C1 segment of cervical spinal cord (tissue), 14 donors: ENCODE measurements at places on chromosomes 13 and 19.

GRCh38 chr19:16210168-16210567 is 12.5 kb downstream of the AP1M1 start:
- no peak for DNase-seq

- no peak for DNase-seq
Measured at GRCh38 chr13:104779311-104779993, 1713.2 kb upstream of the SLC10A2 start.

- DNase-seq, result no peak
Measured at GRCh38 chr13:105097521-105097920, 1437.9 kb downstream of the EFNB2 start.

DNA sequence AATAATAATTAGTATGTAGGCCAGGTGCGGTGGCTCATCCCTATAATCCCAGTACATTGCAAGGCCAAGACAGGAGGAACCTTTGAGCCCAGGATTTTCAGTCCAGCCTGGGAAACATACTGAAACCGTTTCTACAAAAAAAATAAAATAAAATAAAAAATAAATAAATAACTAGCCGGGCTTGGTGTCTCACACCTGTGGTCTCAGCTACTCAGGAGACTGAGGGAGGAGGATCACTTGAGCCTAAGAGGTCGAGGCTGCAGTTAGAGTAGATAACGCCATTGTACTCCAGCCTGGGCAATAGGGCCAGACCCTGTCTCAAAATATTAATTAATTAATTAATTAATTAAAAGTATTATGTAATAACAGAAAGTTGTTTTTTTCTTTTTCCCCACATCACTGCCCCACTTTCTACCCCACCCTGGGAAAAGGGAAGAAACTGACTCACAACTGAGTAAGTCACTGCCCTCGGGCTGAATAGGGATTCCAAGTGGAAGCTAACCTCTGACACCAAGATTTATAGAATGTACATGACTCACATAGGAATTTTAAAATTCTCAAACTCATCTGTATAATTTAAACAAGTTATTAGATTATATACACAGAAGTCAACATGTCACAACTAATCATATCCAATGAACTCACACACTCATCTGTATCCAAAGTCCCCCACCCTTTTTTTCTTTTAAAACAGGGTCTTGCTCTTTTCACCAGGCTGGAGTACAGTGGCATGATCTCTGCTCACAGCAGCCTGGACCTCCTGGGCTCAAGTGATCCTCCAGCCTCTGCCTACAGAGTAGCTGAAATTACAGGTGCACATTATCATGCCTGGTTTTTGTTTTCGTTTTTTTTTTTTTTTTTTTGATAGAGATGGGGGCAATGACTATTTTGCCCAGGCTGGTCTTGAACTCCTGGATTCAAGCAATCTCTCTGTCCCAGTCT is 12.5 kb downstream of the ZNF611 start:
- no peak for DNase-seq

DNA sequence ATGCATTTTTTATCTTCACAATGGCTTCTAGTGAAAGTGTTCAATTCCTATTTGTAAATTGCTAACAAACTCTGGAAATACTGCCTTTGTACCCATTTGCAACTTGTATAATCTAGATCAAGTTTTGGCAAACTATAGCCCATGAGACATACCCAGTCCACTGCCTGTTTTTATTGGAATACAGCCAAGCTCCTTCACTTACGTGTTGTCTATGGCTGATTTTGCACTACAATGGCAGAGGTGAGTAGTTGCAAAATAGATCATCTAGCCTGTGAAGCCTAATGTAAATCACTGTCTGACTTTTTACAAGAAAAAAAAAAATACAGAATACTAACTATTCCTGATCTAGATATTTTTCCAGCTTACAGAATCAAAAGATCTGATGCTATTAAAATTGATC is 37.1 kb downstream of the DZIP1 start:
- DNase-seq, result no peak

DNA sequence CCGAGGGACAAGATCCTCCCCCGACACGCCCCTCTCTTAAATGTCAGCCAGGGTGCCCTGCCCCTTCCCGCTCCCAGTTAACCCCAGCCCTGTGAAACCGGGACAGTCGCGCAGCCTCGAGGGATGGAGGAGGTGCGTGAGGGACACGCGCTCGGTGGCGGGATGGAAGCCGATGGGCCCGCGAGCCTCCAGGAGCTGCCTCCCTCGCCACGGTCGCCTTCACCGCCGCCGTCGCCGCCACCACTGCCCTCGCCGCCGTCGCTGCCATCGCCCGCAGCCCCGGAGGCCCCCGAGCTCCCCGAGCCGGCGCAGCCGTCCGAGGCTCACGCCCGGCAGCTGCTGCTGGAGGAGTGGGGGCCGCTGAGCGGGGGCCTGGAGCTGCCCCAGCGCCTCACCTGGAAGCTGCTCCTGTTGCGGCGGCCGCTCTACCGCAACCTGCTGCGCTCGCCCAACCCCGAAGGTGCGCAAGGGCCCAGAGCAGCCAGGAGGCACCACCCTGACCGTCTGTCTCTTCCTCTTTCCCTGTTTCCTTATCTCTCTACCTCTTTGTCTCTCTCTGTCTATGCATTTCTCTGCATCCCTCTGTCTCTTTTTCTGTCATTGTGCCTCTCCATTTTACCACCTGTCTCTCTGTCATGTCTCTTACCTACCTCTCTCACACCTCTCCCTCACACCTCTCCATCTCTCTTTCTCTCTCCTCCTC is at the start of gene NCCRP1:
TSS of gene NCCRP1 (plus strand) at position 105 of the 703 bp plus-strand sequence. CDS start at position 124, 19 bp downstream.
- DNase-seq, result no peak

- no peak for DNase-seq
Measured at GRCh38 chr19:57905258-57905657, 11.1 kb downstream of the ZNF417 start.

GRCh38 chr13:73590795-73591194 is 532.0 kb downstream of the KLF5 start:
- DNase-seq, result no peak

DNA sequence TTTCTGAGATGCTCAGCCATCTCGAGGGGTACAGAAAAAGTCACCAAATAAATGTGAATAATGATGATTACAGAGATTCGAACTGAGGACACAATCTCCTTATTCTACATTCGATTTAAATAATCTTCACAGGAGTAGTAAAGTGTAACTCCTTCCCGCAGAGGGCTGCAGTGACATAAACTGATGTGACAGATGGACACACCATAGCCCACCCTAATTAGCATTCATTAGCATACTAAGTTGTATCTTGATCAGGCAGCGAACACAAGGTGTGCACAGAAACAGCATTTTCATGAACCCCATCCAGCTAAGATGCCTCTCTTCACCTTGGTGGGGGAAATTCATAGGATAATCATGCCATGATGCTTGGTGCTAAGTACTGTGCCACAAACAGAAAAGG is 83.0 kb downstream of the TNFSF11 start:
- DNase-seq, result no peak

- DNase-seq, result no peak
Measured at GRCh38 chr19:14149509-14149994, 13.2 kb upstream of the ASF1B start.

DNA sequence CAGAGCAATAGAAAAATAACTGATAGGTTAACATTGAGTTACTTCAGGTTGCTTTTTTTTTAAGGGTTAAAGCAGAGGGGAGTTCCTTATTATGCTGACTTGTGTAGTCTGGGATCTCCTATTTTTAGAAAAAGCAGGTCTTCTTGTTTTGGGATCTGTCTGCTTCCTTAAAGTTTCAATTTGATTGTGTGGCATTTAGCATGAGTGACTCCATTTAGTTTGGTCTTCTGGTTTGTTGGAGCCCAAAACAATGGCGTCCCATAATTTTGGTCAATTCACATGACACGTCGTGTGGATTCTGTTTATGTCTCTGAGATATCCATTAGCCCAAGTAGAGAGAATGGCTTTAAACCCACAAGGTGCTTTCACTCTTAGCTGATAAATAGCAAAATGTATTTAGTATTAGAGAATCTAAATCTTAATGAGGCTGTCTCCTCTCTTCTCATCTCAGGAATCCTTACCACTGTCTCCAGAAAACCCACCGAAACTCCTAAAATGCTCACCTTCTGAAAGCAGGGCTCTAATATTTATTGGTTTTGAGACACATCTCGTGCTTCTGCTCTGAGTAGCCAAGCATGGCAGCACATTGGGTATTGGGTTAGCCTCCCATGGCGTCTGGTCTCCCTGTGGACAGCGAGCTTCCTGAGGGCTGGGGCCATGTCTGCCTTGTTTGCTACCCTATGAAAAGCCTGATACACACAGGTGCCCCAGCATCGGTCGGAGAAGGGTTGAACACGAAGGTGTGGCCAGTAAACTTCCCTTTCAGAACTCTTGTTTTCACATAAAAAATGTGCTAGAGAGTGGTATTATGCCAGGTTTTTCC is 67.2 kb upstream of the GPR183 start:
- DNase-seq, result no peak

DNA sequence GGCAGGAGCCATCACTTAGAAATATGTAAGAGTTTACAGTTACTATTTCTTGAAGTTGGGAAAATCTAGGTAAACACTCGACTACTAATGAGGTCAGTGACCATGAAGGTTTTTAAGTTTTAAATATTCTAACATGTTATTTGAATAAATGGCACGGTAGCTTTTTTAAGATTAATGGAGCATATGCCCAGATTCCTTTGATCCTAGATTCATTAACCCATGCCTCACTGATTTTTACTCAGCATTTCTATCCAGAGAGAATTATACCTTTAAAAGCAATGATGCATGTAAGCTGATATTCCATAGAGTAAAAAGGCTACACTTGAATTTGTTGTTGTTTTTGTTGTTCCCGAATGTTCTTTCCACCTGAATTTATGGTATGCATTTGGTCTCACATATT is 541.4 kb downstream of the DACH1 start:
- no peak for DNase-seq

GRCh38 chr13:60986301-60986700 is 429.3 kb downstream of the PCDH20 start:
- no peak for DNase-seq

DNA sequence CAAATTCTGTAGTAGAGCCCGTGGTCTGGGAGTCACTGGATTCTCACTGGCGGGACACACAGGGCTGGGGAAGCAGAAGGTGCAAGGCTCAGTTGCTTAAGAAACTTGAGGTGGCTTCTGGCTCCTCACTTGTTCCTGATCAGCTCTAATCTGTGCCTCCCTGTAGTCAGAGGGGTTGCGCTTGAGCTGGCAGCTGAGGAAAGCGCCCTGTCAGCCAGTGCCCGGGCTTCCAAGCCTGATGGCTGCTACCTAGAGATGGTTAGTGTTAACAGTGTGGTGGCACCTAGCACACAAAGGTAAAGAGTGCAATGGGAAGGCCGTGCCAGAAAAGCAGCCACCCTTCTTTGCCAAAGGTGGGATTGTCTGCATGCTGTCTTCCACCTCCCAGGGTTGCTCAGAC is 8.8 kb downstream of the HNRNPM start:
- DNase-seq, result no peak

- no peak for DNase-seq
Measured at GRCh38 chr19:5489551-5489950, 34.3 kb downstream of the ZNRF4 start.

DNA sequence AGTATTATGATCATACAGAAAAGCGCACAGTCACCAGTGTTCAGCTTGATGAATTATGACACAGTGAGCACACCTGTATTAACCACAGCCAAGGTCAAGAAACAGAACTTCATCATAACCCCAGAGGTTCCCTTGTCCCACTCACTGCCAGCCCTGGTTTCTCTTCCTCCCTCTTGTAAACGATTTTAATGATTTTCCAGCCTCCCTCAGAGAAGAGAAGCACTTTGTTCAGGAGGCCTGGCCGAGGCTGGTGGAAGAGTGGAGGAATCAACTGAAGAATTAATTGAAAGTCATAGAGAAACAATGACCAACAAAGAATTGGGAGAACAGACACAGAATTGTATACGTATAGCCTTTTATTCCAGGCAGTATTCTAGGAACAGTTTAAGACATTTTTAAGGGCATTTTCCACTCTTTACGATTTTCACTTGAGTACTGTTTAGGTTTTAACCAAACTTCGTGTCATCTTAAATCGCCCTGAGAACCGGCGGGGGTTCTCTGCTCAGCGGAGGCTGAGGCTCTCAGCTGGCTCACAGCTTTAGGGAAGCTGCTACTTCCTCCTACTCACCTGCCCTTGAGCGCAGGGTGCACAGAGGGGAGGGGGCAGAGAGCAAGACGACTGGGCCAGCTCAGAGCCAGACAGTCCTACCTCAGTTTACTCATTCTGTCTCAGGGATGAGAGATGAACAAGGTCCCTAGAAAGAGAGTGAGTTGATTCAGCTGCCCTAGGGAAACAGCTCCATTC is 108.6 kb downstream of the AKAP11 start:
- DNase-seq, result no peak

DNA sequence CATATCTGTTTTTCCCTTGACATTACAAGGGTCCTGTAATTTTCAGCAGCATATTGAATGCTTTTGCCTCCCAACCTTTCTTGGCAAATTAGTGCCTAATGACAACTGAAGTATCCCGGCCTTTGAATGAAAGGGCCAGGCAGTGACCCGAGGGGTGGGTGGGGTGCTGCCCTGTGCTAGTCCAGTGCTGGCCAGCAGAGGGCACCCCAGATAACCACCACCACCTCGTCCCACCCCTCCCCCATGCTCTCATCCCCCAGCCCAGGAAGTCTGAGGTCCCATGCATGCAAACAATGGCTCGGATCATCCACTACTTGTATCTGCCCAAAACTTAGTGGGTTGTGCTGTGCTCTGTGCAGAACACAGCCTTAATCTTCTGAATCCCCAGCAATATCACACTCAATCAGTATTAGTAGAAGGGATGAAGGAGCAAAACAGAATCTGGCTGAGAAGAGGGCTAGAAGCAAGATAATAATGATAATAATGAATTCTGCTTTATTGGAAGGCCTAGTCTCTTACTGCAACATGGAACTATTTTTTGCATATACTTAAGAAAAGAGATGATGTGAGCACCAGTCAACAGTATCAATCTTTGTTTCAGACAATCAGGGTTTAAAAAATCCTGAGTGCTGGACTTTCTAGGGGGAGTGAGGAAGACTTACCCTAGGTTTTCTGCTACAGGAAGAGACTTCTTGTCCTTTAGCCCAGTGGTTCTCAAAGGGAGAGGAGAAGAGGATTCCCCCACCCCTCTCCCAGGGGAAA is 3.8 kb downstream of the ATP12A start:
- DNase-seq, result peak; percentile 16

DNA sequence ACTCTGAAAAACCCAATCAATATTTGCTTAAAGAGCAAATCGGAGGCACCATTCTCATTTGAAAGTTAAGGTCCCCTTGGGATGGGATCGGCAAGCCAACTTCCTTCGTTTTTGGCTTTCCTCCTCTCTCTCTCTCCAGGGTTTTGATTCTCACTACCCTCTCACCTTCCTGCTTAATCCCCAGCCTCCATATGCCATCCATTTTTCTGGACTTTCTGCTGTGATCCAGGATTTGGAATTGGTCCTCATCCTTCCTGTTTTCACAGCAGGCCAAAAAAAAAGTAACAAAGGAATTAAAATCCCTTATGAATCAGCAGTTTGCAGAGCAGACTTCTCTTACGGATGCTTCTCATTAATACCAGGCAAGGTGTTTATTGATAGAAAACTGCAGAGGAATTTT is 283.1 kb upstream of the TMTC4 start:
- no peak for DNase-seq
